ENCODE measurements at places on chromosomes 1 and 21. TPM values are rescaled to one million over a fixed set of nuclear protein-coding genes. Genes with fewer than 3 reads are reported as not detected.

DNA sequence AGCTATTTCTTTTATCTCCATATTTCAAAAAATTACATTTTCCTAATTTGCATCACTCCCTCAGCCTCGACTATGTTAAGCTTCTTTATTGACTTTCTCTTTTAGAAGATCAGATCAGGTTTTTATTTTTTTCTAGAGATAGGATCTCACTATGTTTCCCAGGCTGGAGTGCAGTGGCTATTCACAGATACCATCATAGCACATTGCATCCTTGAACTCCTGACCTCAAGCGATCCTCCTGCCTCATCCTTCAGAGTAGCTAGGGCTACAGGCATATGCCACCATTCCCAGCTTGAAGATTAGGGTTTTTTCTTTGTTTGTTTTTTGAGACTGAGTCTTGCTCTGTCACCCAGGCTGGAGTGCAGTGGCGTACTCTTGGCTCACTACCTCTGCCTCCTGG lies 20.1 kb downstream of the UCK2 start:
- DNase-seq, result no peak

- no peak for DNase-seq
Measured at GRCh38 chr1:93723110-93723509, 41.5 kb upstream of the BCAR3 start.

- no peak for DNase-seq
Measured at GRCh38 chr1:89100412-89100811, 25.5 kb downstream of the GBP2 start.

DNA sequence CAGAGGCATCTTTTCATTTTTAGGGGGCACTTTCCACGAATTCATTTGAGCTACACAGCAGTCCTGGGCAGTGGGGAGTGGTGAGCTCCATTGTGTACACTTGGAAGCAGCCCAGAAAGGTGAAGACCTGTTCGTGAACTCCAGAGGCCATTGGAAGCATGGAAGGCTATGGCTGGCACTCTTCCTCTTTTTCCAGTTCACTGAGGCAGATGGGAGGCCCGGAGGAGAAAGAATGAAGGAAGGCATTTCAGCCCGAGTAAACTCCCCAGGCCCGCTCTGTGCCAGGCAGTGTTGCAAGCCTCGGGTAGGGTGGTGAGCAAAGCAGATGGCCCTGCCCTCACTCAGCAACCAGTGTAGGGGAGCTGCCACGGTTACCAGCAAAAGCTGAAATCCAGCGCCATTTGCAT lies 673 bp upstream of the DHCR24 start:
- no peak for DNase-seq

GRCh38 chr1:221664253-221664652 lies 77.6 kb downstream of the DUSP10 start:
- DNase-seq, result no peak

DNA sequence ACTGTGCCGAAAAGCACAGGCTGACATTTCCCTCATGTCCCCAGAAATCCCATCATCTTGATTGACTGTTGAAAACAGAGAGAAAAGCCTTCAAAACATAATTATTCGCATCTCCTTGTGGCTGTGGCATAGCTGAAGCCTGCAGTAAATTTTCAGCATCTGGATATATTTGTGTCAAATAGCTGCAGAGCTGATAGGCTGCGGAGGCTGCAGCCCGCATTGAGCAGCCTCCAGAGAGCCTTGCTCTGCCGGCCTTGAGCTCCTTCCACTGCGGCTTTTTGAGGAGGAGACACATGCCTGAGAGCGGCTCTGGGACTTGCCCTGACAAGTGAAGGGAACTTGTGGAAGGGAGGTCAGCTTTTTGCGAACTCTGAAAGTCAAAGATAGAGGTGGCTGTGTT lies 144.7 kb downstream of the RYR2 start:
- DNase-seq, result no peak

DNA sequence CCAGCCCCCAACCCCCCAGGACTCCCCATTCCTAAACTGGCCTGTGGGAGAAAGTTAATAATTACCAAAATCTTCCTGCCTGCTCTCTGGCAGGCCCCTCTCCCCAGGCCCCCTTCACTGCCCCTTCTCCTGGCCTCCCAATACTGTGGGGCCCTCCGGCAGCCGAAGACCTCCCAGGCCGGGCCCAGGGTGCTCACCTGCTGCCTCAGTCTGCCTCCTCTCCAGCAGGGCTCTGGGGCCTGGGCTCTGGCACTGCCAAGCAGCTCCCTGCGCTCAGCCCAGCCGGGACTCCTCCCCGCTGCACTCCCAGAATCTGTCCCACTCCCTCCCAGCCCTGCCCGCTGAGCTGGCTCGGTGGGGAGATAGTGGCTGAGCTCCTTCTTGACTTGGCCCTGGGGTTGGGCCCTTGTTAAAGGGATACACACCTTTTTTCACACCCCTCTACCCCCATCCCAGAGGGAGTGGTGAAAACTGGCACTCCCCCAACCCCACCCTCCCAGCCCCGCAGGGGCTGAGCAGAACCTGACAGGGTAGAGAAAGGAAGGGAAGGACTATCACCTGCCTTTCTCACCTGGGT lies at the start of gene S100A16:
TSS of gene S100A16 (minus strand) at position 383 of the 577 bp plus-strand sequence. CDS start 4,986 bp downstream, outside the sequence.
- peak; percentile 93 for DNase-seq

DNA sequence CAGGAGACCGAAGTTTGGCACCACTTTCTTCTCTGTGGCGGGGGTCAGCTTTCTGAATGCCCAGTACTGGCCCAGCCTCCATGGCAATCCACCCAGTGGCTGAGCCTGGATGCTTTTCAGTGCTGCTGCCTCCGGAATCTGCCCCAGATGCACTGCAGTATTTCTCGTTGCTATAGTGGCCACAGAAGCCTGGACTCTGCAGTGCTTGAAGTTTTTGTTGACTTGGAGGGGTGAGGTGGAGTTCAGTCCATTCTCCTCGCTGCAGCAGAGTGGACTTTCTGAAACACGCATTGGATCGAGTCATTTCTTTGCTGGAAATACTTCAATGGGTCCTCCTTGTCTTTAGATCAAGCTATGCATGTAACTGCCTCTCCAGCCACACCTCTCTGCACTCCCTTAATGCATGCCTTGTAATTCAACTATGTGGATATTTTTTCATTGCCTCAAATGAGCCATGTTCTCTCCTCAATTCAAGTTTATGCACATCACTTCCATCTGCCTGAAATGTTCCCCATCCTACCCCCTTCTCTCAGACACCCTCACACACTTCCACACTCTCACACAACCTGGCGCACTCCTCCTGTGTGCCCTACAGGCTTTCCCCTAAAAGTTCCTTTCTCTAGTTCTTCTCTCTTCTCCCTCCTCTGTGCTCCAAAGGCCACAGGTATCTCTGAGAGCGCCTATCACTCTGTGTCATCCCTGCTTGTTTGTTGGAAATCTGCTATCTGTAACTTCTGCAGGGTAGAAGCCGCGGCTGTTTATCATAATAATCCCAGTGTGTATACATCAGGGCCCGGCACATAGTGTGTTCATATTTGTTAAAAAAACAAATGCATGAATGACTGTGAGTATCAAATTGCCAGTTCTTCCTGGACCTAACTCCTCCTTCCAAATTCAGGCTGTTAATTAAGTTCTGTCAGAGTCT lies 16.5 kb downstream of the ADAM30 start:
- no peak for DNase-seq

GRCh38 chr1:22048351-22049192 lies 3.9 kb upstream of the CDC42 start:
- no peak for DNase-seq

GRCh38 chr1:92995441-92996430 lies 34.5 kb upstream of the DIPK1A start:
- no peak for DNase-seq

- DNase-seq, result no peak
Measured at GRCh38 chr21:44706706-44707581, 4.4 kb downstream of the TSPEAR start.

GRCh38 chr1:169844941-169845608 lies 48.6 kb downstream of the SCYL3 start:
- no peak for DNase-seq

The KCNC4 gene
- 4.2 TPM for total RNA-seq

The MYOG gene
- total RNA-seq, result not detected
